ENCODE measurements at places on chromosomes 2 and 18. TPM values are rescaled to one million over a fixed set of nuclear protein-coding genes. Genes with fewer than 3 reads are reported as not detected.

GRCh38 chr2:17306219-17306618, 212.0 kb downstream of the RAD51AP2 start:
- no peak for DNase-seq

GRCh38 chr2:227462972-227463931, 8.7 kb upstream of the AGFG1 start:
- DNase-seq, result no peak

- no peak for DNase-seq
Measured at GRCh38 chr2:27965841-27966240, 75.3 kb downstream of the BABAM2 start.

RTKN gene
- total RNA-seq, result 36.4 TPM

PCBP1 gene
- total RNA-seq, result 284 TPM

ERFE gene
- total RNA-seq, result 1.8 TPM

Measured in ureter (tissue), 1 donor.